ENCODE measurements at places on chromosomes 2 and 18. TPM values are rescaled to one million over a fixed set of nuclear protein-coding genes. Genes with fewer than 3 reads are reported as not detected.

CRYBA2 gene
- total RNA-seq: not detected

SLC40A1 gene
- total RNA-seq: 0.31 TPM

GRCh38 chr2:45855374-45855773 lies 203.9 kb downstream of the PRKCE start:
- no peak for DNase-seq

DNA sequence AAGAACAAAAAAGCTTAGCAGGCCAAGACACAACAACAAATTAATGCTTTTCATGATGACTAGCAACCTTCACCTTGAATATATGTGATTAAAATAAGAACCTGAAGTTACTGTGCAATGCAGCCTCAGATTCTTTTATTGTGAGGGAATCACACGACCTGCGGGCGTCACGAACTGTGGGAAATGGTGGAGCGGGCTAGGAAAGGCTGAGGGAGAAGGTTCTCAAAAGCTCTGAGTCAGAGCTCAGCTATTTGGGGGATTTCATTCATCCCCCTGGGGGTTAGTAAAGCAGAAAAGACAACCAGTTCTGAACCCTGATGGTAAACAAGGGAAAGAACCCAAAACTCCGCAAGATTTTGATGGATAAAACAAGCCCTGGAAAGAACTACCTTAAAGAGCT lies 89.3 kb upstream of the NCKAP5 start:
- no peak for DNase-seq

SANBR gene
- 8.9 TPM for total RNA-seq

GPR55 gene
- total RNA-seq: 12.5 TPM

GRCh38 chr2:29583548-29584156 lies 337.7 kb downstream of the ALK start:
- no peak for DNase-seq

- DNase-seq: no peak
Observed at GRCh38 chr2:240991378-240992263, 6.8 kb upstream of the SNED1 start.

DNA sequence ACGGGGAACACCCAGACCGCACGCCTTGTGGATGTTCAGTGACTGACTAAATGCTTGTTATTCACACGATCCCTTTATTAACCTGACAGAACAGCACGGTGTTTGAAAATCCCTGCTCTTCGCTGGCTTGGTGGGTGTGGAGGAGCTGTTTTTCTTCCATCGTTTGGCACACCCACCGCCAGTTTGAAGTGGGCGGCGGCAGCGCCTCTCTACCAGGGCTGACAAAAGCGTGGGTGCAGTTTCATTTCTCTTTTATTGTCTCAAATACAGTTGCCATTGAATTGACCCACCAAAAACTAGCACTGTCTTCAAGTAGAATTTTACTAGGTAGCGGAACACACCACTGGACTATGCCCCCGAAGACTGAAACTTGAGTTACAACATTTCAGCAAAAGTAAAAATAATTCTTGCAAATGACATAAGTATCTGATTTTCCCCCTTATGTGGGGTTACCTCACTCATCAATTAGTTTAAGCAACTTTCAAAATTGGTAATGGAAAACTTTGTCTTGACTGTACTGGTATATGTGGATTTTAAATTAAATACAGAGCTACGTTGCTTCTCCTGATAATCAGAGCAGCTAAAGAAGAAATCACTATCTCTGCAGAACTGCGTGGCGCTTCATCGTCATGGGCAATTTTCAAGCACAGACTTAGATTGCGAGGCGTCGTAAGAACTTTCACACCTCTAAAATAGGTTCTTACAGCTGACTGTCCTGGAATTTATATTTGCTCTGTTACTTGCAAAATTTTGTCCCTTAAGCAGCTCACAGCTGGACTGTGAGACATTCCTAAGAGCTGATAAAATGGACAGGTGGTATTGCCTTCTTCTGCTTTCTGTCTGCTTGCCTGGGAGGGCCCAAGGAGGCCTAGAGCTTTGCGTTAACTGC lies 60.9 kb downstream of the LDLRAD4 start:
- DNase-seq: peak; percentile 43

GRCh38 chr18:23526501-23527063 lies 23.3 kb downstream of the RMC1 start:
- no peak for DNase-seq

DNA sequence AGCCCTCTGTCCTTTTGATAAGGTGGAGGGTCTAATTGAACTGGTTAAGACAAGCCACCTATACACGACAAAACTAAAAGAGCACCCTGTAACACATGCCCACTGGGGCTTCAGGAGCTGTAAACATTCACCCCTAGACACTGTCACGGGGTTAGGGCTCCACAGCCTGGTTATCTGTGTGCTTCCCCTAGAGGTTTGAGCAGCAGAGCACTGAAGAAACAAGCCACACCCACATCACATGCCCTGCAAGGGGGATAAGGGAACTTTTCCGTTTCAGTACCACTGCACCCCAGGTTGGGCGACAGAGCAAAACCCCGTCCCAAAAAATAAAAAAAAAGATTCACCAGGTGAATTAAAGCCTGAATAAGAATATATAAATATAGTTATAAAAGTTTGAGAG lies 913.7 kb upstream of the ACVR2A start:
- no peak for DNase-seq

COL6A3 gene
- total RNA-seq: 0.10 TPM

EFHD1 gene
- total RNA-seq: 6.0 TPM

GRCh38 chr2:223971-224760 lies 39.7 kb downstream of the SH3YL1 start:
- no peak for DNase-seq

All from activated CD8-positive, alpha-beta T cell treated with anti-CD3 and anti-CD28 coated beads, Interleukin-2, amount 10 ng/mL, durations not matched to agents 7 days and 5 days (primary cell).